ENCODE measurements at places on chromosomes 5 and 9. TPM values are rescaled to one million over a fixed set of nuclear protein-coding genes. Genes with fewer than 3 reads are reported as not detected.
A peak's percentile ranks its signal among the peaks of the same experiment; 100 is the strongest.

GRCh38 chr5:147551677-147552076 is 41.8 kb upstream of the DPYSL3 start:
- DNase-seq = no peak

DNA sequence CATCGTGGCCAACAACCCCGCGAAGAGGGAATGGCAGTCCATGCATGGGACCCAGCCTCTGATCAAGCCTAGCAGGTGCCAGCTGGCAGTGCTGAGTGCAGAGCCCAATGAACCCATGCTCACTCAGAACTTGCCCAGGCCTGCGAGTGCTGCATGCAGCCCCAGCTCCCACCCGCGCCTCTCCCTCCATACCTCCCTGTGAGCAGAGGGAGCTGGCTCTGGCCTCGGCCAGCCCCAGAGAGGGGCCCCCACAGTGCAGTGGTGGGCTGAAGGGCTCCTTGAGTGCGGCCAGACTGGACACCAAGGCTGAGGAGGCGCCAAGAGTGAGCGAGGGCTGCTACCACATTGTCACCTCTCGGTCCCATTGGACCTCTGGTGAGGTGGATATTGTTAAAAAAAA is 32.6 kb upstream of the NPR3 start:
- DNase-seq = no peak

DNA sequence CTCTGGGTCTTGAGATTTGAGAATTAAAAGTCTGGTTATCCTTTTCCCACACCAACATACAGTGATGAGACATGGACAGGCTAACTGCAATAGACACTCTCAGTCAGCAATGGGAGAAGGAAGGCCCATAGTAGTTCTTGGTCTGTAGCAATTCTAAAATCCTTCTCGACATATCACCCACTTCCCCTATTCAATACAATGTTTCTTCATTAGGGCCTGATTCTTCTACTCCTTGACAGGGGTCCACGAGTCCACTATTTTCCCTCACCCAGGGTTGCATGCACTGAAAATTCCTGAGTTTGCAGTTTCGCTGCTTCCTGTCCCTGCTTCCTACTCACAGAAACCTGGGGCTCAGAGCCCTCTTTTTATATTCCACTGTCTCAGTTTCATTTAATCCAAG is 402.8 kb downstream of the MAT2B start:
- no peak for DNase-seq

GRCh38 chr5:58849921-58850667 is 267.2 kb downstream of the RAB3C start:
- no peak for DNase-seq

- no peak for DNase-seq
Observed at GRCh38 chr9:136734837-136735496, 7.8 kb downstream of the LCN10 start.

DNA sequence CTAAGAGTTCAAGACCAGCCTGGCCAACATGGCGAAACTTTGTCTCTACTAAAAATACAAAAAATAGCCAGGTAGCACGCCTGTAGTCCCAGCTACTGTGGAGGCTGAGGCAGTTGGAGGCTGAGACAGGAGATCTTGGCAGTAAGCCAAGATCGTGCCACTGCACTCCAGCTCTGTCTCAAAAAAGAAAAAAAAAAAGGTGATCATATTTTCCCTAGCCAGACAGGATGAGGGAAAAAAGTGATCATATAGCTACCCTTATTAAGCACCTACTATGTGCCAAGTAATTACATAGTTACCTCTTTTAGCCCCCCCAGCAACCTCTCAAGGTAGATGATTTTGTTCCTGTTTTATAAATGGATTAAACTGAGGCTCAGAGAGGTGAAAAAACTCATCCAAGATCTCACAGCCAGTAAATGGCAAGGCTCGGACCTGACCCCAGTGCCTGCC is 18.1 kb upstream of the RPL26L1 start:
- DNase-seq = no peak

DNA sequence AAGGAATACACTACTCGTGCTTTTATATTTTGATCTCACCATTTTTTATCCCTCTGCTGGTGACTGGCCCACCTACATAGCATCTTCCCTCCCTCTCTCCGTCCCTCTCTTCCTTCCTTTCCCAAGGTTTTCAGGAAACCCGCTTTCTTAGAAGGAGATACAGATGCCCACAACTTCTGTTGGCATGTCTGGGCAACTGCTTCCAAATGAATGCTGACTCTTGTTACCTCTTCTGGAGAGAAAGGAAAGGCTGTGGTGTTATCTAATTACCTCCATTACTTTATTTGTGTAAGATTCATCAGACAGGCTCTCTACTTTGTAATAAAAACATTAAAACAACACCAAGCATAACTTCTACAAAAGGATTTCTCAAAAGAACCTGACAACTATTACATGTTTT is 20.2 kb downstream of the FANCC start:
- no peak for DNase-seq

DNA sequence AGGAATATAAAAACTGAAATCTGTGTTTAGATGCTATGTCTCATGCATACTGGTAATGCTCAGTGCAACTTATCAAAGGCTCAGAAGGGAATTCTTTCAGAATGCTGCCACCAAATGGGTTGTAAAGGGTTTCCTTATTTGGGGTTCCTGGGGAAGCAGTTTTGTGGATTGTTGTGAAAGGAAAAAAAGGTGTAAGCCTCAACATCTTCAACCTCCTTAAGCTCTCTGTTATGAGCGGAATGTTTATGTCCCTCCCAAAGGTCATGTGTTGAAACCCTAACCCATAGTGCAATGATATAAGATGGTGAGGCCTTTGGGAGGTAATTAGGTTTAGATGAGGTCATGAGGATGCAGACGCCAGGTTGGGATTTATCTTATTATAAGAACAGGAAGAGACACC is 41.6 kb downstream of the GNA14 start:
- DNase-seq = no peak

- no peak for DNase-seq
Observed at GRCh38 chr5:145982572-145983318, 46.4 kb downstream of the SH3RF2 start.

GRCh38 chr5:122107016-122107415 is 22.3 kb upstream of the ZNF474 start:
- DNase-seq = no peak

- DNase-seq = peak; percentile 66
Observed at GRCh38 chr9:111076519-111076918, 38.2 kb upstream of the LPAR1 start.

DNA sequence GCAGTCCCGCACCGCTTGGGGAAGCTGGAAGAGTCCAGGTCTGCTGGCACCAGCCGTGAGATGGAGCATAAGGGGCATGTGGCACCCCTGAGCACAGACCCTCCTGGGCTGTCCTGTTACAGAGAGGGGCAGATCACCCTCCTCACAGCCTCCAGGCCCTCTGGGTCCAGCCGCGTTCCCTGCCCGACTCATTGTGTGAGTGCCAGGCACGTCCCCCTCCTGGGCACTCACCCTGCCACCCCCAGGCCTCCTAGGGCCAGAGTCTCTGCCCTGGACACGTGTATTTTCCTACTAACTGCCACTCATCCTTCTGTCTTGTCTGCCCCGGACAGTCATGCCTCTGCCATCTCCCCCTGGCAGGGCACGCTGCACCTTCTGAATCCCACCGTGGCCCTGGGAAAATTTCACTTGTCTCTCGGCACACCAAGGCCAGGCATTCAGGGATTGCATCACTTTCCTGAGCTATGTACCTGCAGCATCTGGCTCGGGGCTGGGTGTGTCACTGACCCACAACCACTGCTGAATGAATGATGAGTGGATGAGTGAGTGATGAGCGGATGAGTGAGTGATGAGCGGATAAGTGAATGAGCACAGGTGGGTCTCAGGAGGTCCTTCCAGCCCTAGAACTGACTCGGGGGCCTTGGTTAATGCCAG is 21.5 kb upstream of the FCN1 start:
- DNase-seq = peak; percentile 34

- no peak for DNase-seq
Observed at GRCh38 chr9:105243015-105243686, 1.3 kb upstream of the SLC44A1 start.

SERF1A gene
- 6.7 TPM for total RNA-seq

FLT4 gene
- total RNA-seq = 5.5 TPM

PANK3 gene
- 23.8 TPM for total RNA-seq

PLGRKT gene
- total RNA-seq = 44.3 TPM

PLPP7 gene
- 107 TPM for total RNA-seq

All from Right ventricle myocardium inferior (tissue), 1 donor.